Frontal cortex (tissue), 4 donors: ENCODE measurements at places on chromosomes 5 and 9.

- no peak for DNase-seq
Measured at GRCh38 chr5:132280371-132281240, 13.6 kb upstream of the SLC22A4 start.

DNA sequence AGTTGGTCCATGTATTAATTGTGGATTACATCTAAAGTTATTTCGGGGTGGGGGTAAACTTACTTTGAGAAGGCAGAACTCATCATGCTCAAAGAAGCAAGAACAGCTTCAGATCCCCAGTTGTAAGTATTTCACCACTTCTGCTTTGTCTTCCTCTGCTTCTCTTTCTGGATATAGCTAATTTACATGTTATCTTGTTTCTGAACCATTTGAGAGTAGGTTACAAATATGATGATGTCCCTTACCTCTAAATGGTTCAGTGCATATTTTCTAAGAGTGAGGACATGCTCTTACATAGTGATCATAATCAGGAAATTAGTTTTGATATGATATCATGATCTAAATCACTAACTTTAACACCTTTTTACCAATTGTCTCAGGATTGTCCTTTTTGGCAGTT is 11.9 kb downstream of the TRIO start:
- no peak for DNase-seq

DNA sequence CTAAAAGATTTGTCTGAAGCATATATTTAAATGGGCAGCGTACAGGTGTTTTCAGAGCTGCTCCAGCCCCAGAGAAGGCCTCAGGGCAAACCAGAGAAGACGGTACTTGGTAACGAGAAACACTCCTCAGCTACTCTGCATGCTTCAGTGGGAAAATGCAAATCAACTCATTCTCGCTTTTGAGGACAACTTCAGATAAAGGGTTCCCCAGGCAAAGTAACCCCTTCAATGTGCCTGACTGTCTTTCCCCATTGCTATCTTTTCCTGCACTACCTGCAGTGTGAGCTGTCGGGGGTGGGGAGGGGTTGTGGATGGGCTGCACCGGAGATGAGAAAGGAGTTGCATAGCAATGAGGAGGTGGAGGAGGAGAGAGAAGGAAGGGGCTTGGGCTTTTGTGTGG is 339.7 kb upstream of the CLINT1 start:
- no peak for DNase-seq

GRCh38 chr5:95093211-95093610 is 191.7 kb downstream of the MCTP1 start:
- no peak for DNase-seq

DNA sequence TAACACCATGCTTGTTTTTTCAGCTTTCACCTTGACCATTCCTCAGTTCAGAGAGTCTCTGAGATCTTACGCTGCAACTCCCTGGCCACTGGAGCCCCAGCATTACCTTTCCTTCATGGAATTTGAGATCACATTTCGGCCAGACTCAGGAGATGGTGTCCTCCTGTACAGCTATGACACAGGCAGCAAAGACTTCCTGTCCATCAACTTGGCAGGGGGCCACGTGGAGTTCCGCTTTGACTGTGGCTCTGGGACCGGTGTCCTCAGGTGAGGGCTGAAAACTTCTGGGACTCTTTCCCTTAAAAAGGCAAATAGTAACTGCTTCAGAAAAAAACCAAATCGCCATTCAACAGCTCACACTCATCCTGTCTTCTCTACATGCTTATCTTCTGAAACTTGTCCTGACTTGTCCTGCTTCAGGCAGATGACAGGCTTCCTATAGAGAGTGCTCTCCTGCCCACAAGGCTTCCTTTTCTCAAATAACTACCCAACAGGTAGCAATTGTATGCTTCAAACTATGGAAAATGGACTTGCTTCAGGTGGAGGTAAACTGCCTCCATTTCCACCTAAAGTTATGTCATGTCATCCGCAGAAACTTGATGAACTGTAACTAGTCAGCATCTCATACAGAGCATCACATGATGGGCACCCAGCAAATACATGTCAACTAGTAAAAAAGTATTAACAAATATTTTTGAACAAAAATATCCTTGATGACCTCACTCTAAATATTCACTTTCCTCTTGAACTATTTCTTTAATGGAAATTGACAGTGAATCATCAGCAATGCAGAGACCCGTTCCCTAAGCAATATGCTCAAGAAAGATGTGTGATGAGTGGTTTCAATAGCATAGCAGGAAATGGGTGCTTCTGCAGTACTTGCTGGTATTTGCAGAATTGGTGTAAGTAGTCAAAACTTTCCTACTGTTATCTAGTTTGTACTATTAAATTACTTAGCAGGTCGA is 129.2 kb downstream of the LIFR start:
- DNase-seq = no peak

DNA sequence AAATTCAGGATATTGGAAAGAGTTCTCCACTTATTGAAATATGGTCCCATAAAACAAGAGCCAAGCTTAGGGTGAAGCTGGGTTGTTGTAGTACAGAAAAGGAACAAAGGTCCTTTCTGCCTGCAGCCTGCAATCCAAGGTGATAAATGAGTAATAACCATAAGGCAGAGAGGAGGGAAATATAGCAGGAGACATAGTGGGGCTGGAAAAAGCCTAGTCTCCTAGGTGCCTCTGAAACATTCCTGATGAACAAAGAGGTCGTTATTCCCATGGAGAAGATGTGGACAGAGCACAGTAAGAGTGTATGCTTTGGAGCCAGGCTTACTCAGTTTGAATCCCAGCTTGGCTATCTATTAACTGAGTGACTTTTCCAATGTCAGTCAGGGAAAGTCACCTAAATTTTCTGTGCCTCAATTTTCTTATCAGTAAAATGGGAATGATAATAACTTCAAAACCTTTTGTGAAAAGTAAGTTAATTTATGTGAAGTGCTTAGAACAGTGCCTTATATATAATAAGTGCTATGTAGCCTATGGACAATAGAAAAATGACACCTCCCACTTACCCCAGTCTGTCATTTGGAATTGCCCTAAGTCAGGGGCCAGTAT is 110.8 kb upstream of the GRIN3A start:
- DNase-seq = no peak

DNA sequence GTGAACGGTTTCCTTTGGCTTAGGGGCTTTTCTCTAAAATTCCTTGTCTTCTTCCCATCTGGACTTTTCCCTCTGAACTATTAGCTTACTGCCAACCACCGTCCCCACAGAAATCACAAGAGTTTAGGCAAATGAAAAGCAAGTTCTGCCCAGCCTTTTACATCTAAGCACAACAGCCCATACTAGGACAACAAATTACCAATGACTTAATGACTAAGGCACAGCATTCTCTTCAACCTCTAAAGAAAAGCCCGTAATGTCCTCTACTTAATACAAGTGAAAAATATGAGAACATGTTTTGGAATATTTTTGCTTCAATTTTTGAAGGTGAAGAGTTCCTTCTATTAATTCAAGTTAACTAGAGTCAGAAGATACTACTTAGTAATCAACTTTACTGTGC is 1.2 kb downstream of the ZBTB5 start:
- no peak for DNase-seq
